SJSA1 (cell line): ENCODE measurements at places on chromosomes 7 and 10.
A peak's percentile ranks its signal among the peaks of the same experiment; 100 is the strongest.

DNA sequence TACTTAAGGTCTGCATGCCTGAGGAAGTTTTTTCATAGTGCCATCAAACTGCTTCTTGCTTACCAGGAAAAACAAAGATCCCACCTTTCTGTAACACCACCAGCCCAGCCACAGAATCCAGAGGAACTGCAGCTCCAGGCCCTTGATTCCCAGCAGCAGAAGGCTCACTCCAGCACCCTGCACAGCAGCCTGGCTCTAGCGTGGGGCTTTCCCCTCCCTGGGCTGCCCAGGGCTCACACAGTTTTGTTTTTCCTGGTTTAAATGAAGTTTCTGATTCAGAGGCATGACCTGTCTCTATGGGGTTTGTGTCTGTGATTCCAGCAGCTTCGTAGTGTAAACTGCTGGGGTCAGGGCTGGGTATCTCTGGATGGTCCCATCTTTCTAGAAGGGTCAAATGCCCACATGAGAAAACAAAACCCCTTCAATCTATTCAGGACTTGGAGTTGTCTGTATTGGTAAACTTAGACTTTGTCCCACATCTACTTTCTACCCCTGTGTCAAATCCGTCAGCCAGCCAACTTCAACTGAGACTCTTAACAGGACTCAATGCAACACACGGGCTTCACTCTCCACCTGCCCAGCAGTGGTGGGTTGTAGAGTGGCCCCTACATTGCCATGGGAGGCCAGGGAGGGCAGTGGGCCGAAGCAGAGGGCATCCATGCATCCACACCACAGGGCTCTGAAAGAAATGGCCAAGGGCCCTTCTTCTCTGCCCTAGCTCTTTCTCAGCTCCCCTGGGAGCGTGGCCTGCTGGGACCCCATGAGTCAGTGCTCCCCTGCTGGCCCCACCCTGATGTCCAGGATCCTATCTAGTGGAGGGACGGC, 73.6 kb downstream of the ATXN7L1 start:
- DNase-seq, result no peak

DNA sequence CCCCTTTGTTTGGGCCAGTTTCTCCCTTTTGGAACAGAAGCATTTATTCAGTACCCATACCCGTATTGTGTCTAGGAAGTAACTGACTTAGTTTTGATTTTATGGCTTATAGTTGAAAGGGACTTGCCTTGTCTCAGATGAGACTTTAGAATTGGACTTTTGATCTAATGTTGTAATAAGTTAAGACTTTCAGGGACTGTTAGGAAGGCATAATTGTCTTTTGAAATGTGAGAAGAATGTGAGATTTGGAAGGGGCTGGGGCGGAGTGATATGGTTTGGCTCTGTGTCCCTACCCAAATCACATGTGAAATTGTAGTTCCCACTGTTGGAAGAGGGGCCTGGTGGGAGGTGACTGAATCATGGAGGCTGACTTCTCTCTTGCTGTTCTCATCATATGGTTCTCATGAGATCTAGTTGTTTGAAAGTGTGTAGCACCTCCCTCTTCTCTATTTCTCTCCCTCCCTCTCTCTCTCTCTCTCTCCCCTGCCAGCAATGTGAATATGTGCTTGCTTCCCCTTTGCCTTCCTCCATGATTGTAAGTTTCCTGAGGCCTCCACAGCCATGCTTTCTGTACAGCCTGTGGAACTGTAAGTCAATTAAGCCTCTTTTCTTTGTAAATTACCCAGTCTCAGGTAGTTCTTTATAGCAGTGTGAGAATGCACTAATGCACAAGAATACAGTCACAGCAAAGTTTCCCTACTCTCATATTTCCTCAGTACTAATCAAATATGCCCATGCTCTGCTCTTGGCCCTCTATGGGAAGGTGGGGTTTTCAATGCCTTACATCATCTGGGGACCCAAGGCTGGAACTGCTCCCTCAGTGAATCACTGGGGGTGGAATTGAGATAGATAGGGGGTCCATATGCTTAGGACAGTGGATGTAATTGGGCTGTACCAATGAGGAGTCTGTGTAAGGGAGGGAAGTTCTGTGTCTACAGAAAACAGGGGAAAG, 17.2 kb upstream of the AKR1C1 start:
- DNase-seq, result no peak

- DNase-seq, result no peak
Measured at GRCh38 chr10:58833771-58834561, 321.3 kb downstream of the BICC1 start.

GRCh38 chr7:3493499-3493898, 192.4 kb downstream of the SDK1 start:
- no peak for DNase-seq

DNA sequence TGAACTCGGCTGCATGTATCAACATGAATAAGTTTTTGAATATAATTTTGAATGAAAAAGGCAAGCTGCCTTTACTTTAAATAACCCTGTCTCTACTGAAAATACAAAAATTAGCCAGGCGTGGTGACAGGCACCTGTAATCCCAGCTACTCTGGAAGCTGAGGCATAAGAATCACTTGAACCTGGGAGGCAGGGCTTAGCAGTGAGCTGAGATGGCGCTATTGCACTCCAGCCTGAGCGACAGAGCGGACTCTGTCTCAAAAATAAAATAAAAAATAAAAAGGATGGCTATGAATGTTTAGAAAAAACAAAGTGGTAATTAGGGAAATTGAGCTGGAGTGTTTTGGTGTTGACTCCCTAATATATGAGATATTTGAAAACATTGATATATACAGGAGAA, 133.3 kb downstream of the PHTF2 start:
- DNase-seq, result no peak

DNA sequence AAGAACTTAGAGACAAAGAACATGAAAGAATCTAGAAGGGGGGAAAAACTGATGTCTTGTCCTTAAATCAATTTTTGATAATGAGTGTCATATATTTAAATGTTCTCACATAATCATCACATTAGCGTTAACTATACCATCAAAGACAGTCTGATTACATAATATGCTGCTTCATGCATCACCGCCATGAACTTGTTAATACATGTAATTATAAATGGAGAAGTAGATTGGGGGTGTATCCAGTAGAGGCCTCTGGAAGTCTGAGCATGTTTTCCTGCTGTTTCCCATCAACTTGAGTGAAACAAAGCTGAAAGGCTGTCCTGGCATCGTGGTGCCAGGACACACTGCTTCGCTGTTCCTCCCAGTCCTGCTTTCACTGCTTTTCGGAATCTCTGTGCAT, 48.2 kb downstream of the PRLHR start:
- DNase-seq, result no peak

DNA sequence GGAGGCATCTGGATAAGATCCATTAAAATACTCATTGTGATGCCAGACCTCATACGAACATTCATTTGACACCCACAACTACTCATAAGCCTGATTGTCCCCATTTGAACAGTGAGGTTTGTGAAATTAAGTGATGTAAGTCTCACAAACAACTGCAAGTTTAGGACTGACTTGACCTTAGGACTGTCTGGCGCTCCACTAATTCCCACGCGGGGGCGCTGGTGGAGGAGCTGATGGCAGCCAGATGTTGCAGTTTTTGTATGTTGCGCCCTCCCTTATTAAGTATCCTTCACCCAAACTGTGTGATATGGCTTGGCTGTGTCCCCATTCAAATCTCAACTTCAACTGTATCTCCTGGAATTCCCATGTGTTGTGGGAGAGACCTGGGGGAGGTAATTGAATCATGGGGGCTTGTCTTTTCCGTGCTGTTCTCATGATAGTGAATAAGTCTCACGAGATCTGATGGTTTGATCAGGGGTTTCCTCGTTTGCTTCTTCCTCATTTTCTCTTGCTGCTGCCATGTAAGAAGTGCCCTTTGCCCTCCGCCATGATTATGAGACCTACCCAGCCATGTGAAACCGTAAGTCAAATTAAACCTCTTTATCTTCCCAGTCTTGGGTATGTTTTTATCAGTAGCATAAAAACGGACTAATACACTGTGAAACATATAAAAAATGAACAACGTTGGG, 20.3 kb upstream of the TIAL1 start:
- DNase-seq, result no peak

- DNase-seq, result peak; percentile 66
Measured at GRCh38 chr7:135745703-135746312, 2.8 kb downstream of the FAM180A start.

- no peak for DNase-seq
Measured at GRCh38 chr10:65470986-65471385, 1454.8 kb upstream of the LRRTM3 start.

GRCh38 chr7:30246392-30246791, 38.0 kb upstream of the ZNRF2 start:
- DNase-seq, result no peak

- DNase-seq, result peak; percentile 89
Measured at GRCh38 chr10:78805176-78805575, 263.6 kb upstream of the ZMIZ1 start.

- DNase-seq, result no peak
Measured at GRCh38 chr7:118029826-118030422, 154.0 kb upstream of the LSM8 start.

- DNase-seq, result no peak
Measured at GRCh38 chr10:101481256-101481655, 106.8 kb downstream of the POLL start.

DNA sequence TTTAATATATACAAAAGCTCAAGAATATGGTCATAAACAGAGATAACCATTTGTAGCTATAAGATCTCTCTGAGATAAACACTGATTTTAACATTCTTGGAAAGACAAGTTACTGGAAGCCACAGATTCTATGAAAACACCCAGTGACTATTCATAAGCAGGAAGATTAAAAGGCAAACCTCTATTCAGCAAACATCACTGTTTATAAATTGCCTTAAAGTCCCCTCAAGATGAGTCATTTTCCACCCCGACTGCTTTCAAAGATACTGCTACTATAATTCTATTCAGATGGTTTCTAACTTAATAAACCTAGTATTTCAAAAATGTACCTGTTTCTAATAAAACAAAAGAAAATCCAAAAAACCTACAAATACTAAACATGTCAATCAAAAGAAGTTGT, 21.0 kb downstream of the TM9SF3 start:
- peak; percentile 61 for DNase-seq

- DNase-seq, result no peak
Measured at GRCh38 chr10:60031664-60032063, 125.3 kb upstream of the CCDC6 start.

DNA sequence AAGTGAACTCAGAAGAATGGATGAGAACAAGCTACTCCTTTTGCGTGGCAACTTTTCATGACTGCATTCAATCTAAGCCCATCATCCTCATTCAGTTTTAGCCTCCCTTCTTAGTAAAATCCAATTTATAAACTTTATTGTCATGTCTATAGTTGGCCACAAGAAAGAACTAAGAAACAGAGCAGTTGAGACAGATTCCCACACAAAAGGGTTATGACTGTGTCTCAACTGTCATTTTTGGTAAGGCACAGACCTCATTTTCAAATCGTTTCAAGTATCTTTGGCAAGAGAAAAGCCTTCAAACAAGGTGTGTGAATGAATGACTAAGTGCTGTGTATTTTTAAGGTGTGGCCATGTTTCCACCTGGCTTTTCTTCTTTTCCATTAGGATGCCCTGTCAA, 84.2 kb upstream of the CREB5 start:
- DNase-seq, result no peak

DNA sequence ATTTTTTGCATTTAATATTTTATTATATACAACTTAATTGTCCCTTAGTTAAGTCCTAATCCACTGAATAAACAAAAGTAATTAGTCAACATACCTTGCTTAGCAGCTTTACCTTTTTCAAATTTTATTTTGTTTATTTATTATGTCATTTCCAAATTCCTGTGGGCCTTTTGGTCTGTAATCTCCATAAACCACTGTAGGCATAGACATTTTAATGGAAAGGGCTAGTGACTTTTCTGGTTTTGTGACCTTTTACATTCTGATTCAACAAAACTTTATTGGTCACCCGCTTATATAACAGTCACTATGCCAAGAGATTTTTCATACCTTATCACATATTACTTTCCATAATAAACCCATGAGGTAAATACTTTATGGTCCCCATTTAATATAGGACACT, 181.3 kb upstream of the PRPS1L1 start:
- DNase-seq, result no peak

- no peak for DNase-seq
Measured at GRCh38 chr7:2813350-2814185, 30.5 kb downstream of the GNA12 start.

- no peak for DNase-seq
Measured at GRCh38 chr10:21985541-21985940, 18.0 kb downstream of the DNAJC1 start.

DNA sequence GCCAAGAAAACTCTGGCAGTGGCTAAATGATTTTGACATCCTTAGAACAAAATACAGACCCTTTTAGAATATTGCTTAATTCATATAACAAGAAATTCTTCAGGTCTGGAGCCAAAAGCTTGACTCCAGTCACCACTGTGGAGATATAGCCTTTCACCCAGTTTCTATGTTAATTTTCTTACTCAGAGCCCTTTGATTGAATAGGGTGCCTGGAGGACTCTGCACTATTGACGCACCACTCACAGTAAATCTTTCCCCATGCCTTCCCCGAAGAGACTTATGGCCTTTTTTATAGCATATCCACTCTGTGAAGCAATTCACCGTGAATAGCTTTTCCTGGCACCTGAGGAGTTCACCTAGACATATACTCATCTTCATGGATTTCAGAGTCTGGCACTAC, 613.8 kb downstream of the ZWINT start:
- no peak for DNase-seq

DNA sequence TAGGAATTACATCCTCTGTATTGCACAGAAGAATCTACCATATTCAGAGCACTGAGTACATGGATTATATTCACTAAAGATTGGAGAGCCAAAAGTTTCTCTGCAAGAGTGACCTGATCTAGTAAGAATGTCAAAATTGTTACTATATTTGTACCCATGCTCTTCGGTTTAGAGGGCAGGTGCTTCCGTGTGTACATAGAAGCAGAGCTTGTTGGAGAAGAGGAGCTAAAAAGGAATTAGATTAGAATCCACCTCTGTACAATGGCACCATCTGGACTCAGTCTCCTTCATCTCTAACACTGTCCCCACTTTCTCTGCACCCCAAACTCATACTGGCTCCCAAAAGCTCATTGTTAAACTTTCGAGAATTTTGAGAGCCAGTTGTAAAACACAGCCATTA, 8.3 kb downstream of the CALD1 start:
- DNase-seq, result no peak

DNA sequence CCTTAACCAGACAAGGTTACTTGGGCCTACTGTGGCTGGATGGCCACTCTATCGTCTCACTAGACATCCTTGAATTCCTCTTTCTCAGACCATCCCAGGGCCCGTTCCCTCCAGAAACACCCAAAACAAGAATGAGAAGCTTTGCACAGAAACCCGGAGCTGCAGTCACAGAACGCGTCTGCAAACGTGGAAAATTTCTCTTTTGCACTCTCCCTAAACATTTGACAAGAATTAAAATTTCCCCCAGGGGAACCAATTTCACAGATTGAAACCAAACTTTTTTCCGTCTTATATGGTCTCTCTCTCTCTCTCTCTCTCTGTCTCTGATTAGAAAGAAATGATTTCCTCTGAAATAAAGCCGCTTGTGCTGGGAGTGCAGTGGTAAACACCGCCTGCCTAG, 120.7 kb downstream of the MKX start:
- no peak for DNase-seq
